Inflammatory macrophage treated with lipopolysaccharide for 4 hours (primary cell): ENCODE measurements at places on chromosomes 7 and 10.

DNA sequence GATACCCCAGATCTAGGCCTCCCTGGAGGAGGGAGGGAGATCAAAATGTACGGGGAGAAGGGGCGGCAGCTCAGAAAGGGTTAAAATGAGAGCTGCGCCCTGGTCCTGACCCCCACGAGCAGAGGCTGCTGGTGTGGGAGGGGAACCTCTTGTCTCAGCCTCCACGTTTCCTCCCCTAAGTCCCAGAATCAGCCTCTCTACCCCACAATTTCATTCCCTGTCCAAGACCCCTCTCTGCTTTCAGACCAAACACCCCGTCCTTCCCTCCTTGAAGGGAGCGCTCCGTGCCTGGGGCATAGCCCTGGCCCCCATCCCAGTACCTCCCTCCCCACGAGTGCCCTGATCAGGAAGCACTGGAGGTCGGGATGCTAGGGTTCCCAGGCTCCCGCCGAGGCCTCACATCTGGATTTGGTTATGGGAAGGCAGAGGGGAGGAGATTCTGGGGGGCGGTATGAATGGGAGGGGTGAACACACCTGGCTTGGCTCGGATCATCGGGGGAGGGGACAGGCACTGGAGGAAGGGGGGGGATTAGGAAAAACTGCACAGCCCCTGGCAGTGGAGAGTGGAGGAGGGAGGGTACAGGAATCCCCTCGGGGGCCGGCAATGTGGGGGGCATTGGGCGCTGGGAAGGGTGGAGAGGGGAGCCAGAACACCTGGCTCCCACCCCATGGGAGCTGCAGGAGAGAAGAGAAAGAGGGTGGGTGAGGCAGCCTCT is 2.7 kb downstream of the EPHB4 start:
- DNase-seq, result no peak

DNA sequence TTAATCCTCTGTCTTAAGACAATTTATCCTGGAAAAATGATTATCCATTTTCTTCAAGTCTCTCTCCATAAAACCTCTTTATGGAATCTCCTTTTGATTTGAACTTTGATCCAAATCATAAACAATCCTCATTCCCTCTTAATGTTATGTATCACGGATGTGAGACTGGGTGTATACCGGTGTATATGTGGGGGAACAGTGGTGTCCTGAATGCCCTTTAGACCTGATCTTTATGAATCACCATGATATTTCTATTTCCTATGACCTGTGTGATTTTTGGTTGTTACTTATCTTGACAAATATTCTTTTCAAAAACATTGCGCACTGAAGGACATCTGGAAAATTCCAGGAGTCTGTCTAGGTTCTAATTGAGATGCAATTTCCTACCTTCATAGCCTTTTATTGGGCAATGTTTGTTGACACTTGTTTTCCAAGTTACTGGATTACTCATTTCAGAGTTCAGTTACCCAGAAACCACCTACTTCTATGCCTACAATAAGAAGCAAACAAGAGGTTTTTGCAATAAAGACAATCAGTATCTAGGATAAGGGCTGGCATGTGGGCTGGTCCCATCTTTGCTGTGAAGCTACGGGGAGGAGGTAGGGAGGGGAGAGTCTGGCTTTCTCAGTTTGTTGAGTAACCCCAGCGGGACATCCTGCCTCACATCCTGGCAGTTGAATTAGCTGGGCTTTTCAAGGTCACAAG is 190.4 kb downstream of the CTTNBP2 start:
- DNase-seq, result no peak

GRCh38 chr7:48101968-48102367 is 12.9 kb downstream of the UPP1 start:
- no peak for DNase-seq

GRCh38 chr10:112741830-112742402 is 208.1 kb upstream of the TCF7L2 start:
- DNase-seq, result no peak

DNA sequence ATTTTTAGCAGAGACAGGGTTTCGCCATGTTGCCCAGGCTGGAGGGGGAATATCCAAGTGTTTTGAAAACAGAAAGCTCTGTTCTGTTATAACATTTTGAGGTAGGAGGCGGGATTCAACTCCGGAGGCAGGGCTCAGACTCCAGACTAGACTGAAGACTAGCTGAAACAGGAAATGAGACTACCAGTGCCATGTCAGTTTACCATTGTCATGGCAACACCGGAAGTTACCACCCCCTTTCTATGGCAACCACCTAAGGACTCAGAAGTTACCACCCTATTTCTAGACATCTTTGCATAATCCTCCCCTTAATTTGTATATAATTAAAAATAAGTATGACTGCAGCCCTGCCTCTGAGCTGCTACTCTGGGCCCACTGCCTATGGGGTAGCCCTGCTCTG is 1069.1 kb upstream of the AUTS2 start:
- no peak for DNase-seq

DNA sequence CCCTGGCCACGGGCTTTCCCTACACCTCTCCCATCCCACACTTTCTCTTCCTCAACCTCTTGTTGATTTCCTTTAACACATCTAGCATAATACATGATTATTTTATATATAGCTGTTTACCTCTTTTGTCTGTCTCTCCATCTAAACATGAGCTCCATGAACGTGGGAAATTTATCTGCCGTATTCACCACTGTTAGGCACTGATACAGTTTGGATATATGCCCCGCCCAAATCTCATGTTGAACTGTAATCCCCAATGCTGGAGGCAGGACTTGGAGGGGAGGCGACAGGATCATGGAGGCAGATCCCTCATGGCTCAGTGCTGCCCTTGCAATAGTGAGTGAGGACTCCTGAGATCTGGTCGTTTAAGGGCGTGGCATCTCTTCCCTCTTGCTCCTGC is 5.7 kb downstream of the CYTH3 start:
- DNase-seq, result no peak

- no peak for DNase-seq
Measured at GRCh38 chr7:69126896-69127479, 471.3 kb upstream of the AUTS2 start.

DNA sequence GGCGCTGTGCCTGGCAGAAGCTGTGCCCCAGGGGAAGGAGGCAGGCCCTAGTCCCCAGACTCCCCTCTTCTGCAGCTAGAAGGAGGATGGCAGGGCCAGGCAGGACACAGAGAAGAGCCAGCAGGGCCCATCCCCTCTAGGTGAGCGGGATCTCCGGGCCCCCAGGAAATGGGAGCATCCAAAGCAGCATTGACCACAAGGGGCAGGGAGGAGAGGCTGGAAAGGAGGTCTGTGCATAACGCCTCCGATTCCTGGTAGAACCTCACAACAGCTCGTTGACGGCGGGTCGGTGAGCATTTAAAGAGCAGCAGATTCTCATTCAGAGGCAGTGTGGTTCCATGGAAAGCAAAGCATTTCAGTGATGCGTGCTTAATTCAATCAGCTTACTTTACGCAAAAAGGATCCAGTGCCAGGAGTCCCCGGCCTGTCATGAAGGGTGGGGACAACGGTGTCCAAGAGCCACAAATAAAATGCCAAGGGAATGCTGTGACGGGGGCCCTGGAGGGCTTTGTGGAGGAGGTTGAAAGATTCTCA is 41.0 kb downstream of the CLRN3 start:
- no peak for DNase-seq

DNA sequence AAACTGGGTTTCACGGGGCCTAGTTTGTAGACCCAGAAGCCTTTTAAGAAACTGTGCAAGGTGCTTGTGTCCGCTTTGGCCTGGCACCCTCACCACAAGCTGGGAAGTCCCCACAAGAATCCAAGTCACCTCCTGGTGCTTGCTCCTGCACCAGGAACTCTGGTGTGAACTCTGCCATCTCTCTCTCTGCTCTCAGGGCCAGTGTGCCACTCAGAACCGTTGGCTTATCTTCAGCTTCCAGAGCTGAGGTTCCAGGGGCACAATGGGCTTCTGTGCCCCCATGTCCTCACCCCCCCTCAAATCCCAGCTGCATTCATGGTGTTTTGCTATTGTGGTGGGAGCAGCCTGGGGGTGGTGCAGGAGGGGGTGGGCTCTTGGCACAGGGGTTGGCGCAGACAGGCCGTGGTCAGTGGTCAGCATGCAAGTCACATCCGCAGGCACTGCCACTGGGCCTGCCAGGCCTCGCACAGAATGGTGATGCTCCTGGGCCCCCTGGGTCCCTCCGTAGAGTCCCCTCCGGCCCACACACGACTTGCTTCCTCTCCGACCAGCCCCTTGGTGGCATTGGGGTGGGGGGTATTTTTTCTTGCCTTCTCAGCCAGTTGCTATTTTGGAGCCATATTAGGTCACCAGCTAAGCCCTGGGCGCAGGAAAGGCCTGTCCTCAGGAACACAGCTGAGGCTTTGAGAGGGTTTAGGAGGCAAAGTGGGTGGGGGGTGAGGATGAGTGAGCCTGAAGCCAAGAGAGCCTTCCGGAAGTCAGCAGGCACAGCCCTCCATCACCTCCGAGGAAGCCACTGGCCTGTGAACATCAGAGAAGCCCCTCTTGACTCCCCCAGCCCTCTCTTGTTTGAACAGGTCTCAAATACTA is 3.0 kb downstream of the ZCCHC24 start:
- DNase-seq, result no peak
